ENCODE measurements at places on chromosomes 5 and 9. TPM values are rescaled to one million over a fixed set of nuclear protein-coding genes. Genes with fewer than 3 reads are reported as not detected.

DNA sequence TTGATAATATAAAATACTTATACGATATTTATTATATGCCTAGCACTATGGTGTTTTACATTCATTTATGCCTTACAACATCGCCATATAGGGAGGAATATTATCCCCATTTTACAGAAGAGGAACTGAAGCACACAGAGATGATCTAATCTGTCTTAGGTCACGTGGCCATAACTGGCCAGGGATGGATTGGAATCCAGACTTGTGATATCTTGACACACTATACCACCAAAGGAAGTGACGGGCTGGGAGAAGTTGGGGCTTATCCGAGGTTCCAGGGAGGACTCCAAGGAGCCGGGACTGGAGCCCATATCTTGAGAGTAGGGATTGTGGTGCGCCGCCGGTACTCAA, 129.8 kb downstream of the TMEM174 start:
- no peaks in the 10 kb centered on the region for H3K27me3 ChIP-seq
- H3K27ac ChIP-seq = no peak overlapping the region
- H3K4me3 ChIP-seq = no peak overlapping the region
- DNase-seq = no peak

PCDHB3 gene
- 2.0 TPM for total RNA-seq

- DNase-seq = peak; percentile 42
- H3K4me3 ChIP-seq = no peak overlapping the region
- H3K27ac ChIP-seq = no peak overlapping the region
- no peaks in the 10 kb centered on the region for H3K4me1 ChIP-seq
- H3K36me3 ChIP-seq = peaks cover 5% of the 10 kb centered on the region
- H3K27me3 ChIP-seq = no peaks in the 10 kb centered on the region
Measured at GRCh38 chr9:124855566-124855943, 2.3 kb downstream of the WDR38 start.

APBA1 gene
- total RNA-seq = 8.0 TPM

DNA sequence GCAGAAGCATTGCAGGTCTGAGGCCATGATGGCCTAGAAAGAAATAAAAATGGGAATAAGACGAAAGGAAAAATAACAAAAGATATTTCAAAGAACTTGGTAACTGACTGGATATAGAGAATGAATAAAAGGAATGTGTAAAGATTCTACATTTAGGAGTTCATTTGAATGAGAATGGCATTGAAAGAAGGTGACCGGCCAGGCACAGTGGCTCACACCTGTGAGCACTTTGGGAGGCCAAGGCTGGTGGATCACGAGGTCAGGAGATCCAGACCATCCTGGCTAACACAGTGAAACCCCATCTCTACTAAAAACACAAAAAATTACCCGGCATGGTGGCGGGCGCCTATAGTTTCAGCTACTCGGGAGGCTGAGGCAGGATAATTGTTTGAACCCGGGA, 8.6 kb downstream of the ZBTB26 start:
- no peaks in the 10 kb centered on the region for H3K27me3 ChIP-seq
- no peaks in the 10 kb centered on the region for H3K4me1 ChIP-seq
- H3K4me3 ChIP-seq = no peak overlapping the region
- H3K27ac ChIP-seq = no peak overlapping the region

ENHO gene
- not detected for total RNA-seq

CAVIN4 gene
- 1.3 TPM for total RNA-seq

- H3K4me3 ChIP-seq = no peak overlapping the region
- H3K36me3 ChIP-seq = no peaks in the 10 kb centered on the region
- H3K27me3 ChIP-seq = no peaks in the 10 kb centered on the region
- peaks cover 3% of the 10 kb centered on the region for H3K4me1 ChIP-seq
Measured at GRCh38 chr5:78908173-78909061, 76.7 kb downstream of the ARSB start.

- DNase-seq = no peak
- no peak overlapping the region for H3K4me3 ChIP-seq
- H3K4me1 ChIP-seq = peaks cover 4% of the 10 kb centered on the region
- no peak overlapping the region for H3K27ac ChIP-seq
- H3K36me3 ChIP-seq = no peaks in the 10 kb centered on the region
Measured at GRCh38 chr5:52870448-52870847, 82.7 kb downstream of the ITGA1 start.

TPPP gene
- total RNA-seq = 9.8 TPM

- H3K27me3 ChIP-seq = no peaks in the 10 kb centered on the region
- H3K4me3 ChIP-seq = no peak overlapping the region
- no peak overlapping the region for H3K27ac ChIP-seq
- H3K4me1 ChIP-seq = no peaks in the 10 kb centered on the region
- DNase-seq = no peak
Measured at GRCh38 chr5:38563624-38564023, 7.2 kb upstream of the LIFR start.

- no peaks in the 10 kb centered on the region for H3K36me3 ChIP-seq
- H3K4me1 ChIP-seq = no peaks in the 10 kb centered on the region
- no peaks in the 10 kb centered on the region for H3K27me3 ChIP-seq
- H3K27ac ChIP-seq = no peak overlapping the region
- DNase-seq = no peak
Measured at GRCh38 chr5:86756839-86757238, 139.1 kb downstream of the COX7C start.

DNA sequence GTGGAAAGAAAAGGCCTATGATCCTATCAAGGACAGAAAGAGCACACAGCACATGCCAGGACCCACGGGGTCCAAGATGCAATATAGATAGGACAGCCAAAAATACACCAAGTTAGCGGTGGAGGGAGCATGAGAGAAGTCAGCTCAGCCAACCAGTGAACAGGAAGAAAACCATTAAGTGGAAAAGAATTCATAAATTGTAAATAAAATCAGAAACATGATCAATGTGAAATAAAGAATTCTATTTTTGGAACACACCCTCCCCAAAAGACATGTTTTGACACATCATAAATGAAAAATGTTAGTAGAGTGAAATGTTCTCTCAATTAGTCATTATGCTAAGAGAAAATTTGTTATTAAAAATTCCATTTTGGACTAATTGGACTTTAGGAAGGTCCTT, 35.6 kb downstream of the ATPSCKMT start:
- no peaks in the 10 kb centered on the region for H3K36me3 ChIP-seq
- DNase-seq = no peak
- no peaks in the 10 kb centered on the region for H3K27me3 ChIP-seq
- H3K4me1 ChIP-seq = no peaks in the 10 kb centered on the region
- H3K27ac ChIP-seq = no peak overlapping the region
- no peak overlapping the region for H3K4me3 ChIP-seq

- no peak overlapping the region for H3K27ac ChIP-seq
- DNase-seq = no peak
- H3K36me3 ChIP-seq = no peaks in the 10 kb centered on the region
- no peaks in the 10 kb centered on the region for H3K4me1 ChIP-seq
Measured at GRCh38 chr5:41195228-41195627, 18.1 kb downstream of the C6 start.

- H3K4me1 ChIP-seq = no peaks in the 10 kb centered on the region
- DNase-seq = no peak
- H3K27ac ChIP-seq = no peak overlapping the region
- no peak overlapping the region for H3K4me3 ChIP-seq
Measured at GRCh38 chr9:98568234-98568908, 140.4 kb downstream of the GABBR2 start.

- no peaks in the 10 kb centered on the region for H3K4me1 ChIP-seq
- peak; percentile 78 for DNase-seq
- H3K36me3 ChIP-seq = no peaks in the 10 kb centered on the region
- no peak overlapping the region for H3K4me3 ChIP-seq
- no peaks in the 10 kb centered on the region for H3K27me3 ChIP-seq
Measured at GRCh38 chr5:139459451-139459934, 3.0 kb downstream of the ECSCR start.

HAVCR1 gene
- 1.0 TPM for total RNA-seq

DNA sequence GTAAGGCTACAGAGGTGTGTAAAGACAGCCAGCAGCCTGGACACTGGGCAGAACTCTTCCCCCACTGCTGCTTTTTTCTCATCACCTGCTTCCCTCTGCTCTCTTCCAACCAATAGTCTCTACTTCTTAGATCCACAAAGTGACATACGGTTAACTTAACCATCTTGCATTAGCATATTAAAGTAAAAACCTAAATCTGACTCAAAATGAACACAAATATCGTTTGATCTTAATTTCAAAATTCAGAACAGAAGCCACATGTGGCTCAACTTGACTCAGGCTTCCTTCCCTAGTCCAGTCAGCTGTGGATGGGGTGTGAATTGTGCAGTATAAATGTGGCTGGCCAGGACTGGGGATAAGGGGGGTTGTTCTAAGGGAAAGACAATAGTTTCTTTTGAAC, 114.3 kb downstream of the STARD4 start:
- no peaks in the 10 kb centered on the region for H3K4me1 ChIP-seq
- no peaks in the 10 kb centered on the region for H3K36me3 ChIP-seq
- H3K4me3 ChIP-seq = no peak overlapping the region
- no peaks in the 10 kb centered on the region for H3K27me3 ChIP-seq

DNA sequence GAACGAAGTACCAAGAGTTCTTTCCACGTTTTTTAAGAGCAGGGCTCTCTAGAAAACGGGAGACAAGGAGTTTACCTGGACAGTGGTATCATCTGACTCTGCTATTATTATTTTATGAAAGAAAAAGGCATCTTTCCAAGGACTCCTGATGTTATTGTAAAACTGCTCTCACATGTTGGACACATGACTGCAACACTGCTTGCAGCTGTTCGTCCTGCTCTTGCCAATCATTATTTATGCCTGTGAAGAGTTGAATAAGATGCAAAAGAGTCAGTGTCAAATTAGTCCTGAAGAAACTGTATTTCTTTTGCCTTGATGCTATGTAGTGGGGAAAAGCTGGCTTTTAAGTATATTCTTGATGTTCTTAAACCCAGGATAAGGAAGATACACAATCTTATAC, 284.5 kb upstream of the PTGER4 start:
- no peaks in the 10 kb centered on the region for H3K36me3 ChIP-seq
- no peaks in the 10 kb centered on the region for H3K4me1 ChIP-seq
- no peak overlapping the region for H3K4me3 ChIP-seq
- no peak for DNase-seq
- H3K27ac ChIP-seq = no peak overlapping the region

DNA sequence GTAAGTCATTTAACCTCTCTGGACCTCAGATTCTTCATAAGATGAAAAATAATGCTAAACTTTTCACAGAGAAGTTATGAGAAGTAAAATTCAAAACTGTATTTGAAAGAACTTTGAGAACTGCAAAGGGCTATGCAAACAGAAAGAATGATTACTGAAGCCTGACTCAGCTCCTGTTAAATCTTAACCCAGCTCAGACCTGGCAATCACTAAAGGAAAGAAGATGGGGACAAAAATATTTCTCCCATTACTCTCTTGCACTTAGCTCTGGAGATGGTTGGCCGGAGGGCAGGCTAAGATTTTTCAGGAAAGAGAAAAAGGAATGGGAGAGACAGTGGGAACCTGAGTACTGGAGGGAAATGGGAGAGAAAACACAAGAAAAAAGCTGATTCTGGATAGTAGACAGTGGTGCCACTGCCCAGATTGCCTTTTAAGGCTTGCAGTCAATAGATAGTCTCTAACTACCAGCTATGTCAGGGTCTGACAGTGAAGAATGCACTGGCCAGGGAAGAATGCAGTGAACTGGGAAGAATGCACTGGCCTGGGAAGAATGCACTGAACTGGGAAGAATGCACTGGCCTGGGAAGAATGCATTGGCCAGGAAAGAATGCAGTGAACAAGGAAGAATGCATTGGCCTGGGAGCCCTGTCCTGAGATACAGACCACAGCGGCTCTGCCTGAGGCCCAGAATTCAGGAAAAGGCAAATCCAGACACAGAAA, 25.2 kb upstream of the CEMIP2 start:
- H3K36me3 ChIP-seq = no peaks in the 10 kb centered on the region
- no peaks in the 10 kb centered on the region for H3K4me1 ChIP-seq
- H3K27me3 ChIP-seq = no peaks in the 10 kb centered on the region
- no peak overlapping the region for H3K27ac ChIP-seq
- DNase-seq = no peak

PCDHA12 gene
- 0.57 TPM for total RNA-seq

DNA sequence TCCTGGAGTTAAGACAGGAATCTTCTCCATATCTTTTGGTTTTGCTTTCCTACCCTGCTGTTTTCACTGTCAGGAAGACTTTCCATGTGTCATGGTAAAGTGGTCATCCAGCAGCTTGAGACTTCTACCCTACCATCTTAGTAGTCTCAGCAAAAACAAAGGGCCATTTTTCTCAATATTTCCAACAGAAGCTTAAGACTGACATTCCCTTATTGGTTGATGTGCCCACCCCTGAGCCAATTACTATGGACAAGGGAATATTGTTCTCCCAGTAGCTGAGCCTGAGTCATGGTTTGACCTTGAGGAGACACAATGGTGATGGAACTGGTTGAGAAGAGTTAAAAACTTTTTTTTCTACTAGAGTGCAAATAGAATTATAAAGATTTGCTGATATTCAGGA, 105.6 kb downstream of the CSNK1G3 start:
- no peaks in the 10 kb centered on the region for H3K27me3 ChIP-seq
- no peak overlapping the region for H3K4me3 ChIP-seq
- no peak overlapping the region for H3K27ac ChIP-seq
- DNase-seq = no peak

ITK gene
- 3.0 TPM for total RNA-seq

- DNase-seq = peak; percentile 40
- no peaks in the 10 kb centered on the region for H3K27me3 ChIP-seq
- no peaks in the 10 kb centered on the region for H3K36me3 ChIP-seq
- no peak overlapping the region for H3K4me3 ChIP-seq
Measured at GRCh38 chr9:93658184-93658925, 82.0 kb downstream of the PHF2 start.

OR2S2 gene
- not detected for total RNA-seq

GRCh38 chr5:59782856-59783255, 110.7 kb downstream of the PDE4D start:
- H3K27ac ChIP-seq = no peak overlapping the region
- H3K4me3 ChIP-seq = no peak overlapping the region
- no peaks in the 10 kb centered on the region for H3K27me3 ChIP-seq

- DNase-seq = peak; percentile 25
- H3K27me3 ChIP-seq = no peaks in the 10 kb centered on the region
- no peaks in the 10 kb centered on the region for H3K4me1 ChIP-seq
- H3K36me3 ChIP-seq = peaks cover 2% of the 10 kb centered on the region
Measured at GRCh38 chr9:120916991-120917880, 9.4 kb downstream of the TRAF1 start.

- no peaks in the 10 kb centered on the region for H3K4me1 ChIP-seq
- no peaks in the 10 kb centered on the region for H3K36me3 ChIP-seq
- H3K4me3 ChIP-seq = no peak overlapping the region
- no peak overlapping the region for H3K27ac ChIP-seq
Measured at GRCh38 chr5:59268756-59269415, 624.6 kb downstream of the PDE4D start.

GRCh38 chr5:78433972-78434371, 73.6 kb downstream of the SCAMP1 start:
- DNase-seq = no peak
- H3K36me3 ChIP-seq = no peaks in the 10 kb centered on the region
- no peaks in the 10 kb centered on the region for H3K4me1 ChIP-seq
- H3K27ac ChIP-seq = no peak overlapping the region

RACK1 gene
- total RNA-seq = 922 TPM

- peaks cover 1% of the 10 kb centered on the region for H3K4me1 ChIP-seq
- H3K4me3 ChIP-seq = no peak overlapping the region
- H3K27me3 ChIP-seq = no peaks in the 10 kb centered on the region
Measured at GRCh38 chr9:68719847-68720246, 14.8 kb downstream of the PIP5K1B start.

All from aorta (tissue), 5 donors.